ENCODE measurements at places on chromosomes 11 and 22. TPM values are rescaled to one million over a fixed set of nuclear protein-coding genes. Genes with fewer than 3 reads are reported as not detected.
A peak's percentile ranks its signal among the peaks of the same experiment; 100 is the strongest.

BIRC3 gene
- 2.1 TPM for total RNA-seq

DNA sequence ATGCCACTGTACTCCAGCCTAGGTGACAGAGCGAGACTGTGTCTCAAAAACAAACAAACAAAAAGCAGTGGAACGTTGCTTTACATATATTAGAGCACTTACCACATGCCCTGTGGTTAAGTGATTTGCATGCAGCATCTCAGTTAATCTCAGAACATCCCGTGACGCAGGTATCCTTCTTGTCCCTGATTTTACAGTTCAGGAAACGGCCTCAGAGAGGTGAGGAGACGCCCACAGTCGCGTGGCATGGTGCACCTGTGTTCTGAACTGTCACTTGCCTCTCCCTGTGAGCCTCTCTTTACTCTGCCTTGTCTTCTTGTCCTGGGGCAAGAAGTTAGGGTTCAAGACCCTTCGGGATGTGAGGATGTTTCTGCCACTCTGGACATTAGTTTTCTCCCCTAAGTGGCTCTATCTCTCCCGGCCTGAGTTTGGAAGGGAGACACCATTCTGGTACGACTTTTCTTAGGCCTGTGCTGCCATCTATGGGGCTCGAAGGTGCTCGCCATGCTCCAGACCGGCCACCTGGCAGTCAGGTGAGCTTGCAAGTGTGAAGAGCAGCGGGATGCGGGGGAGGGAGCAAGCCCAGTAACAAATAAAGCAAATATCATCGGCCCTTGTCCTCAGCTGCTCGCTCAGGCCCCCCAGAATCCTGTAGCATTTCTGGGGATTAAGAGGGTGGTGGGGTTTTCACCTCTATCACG is 25.6 kb downstream of the YWHAH start:
- DNase-seq: peak; percentile 73

GRCh38 chr11:119591836-119592310 is 137.1 kb downstream of the NECTIN1 start:
- no peak for DNase-seq

DNA sequence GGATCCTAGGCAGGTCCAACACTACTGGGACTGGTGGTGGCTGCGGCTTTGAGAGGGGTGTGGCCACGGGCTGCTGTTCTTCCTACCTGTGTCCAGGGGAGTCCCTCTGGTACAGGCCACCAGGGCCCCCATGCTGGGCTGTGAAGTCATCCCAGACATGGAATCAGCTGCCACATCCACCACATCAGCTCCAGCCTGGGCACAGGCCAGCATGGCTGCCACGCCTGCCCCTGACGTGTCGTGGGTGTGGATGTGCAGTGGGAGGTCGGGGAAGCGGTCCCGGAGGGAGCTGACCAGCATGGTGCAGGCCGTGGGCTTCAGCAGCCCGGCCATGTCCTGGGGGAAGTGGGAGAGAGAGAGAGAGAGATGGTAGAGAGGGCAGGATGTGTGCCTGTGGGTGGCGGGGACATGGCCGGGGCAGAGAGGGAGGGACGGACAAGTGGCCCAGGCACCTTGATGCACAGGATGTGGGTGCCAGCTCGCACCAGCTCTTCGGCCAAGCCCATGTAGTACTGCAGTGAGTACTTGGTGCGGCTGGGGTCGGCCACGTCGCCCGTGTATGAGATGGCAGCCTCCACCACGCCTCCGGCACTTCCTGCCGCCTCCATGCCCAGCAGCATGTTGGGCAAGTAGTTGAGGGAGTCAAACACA is 6.2 kb upstream of the LRFN4 start:
- peak; percentile 44 for DNase-seq

DNA sequence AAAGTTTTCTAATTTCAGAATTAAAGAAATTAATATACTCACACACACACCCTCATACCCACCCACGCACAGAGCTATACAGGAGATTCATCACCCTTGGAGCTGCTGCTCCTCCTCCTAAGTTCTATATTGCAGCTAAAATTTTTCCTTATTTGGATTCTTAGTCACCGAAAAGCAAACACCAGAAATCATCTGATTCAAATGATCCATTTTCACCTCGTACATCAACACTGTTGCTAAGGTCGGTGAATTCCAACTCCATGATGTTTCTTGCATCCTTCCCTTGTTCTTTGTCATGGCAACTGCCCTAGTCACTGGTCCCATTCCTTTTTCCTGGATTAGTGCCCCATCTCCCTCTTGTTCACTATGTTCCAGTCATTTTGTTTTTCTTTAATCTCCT is 286.2 kb downstream of the GRM5 start:
- no peak for DNase-seq

Data from left lobe of liver (tissue), 2 donors.